ENCODE measurements at places on chromosomes 16 and 17.

- peak; percentile 31 for DNase-seq
These were observed 108.9 kb downstream of the MAP2K6 start for GRCh38 chr17:69523244-69523861.

DNA sequence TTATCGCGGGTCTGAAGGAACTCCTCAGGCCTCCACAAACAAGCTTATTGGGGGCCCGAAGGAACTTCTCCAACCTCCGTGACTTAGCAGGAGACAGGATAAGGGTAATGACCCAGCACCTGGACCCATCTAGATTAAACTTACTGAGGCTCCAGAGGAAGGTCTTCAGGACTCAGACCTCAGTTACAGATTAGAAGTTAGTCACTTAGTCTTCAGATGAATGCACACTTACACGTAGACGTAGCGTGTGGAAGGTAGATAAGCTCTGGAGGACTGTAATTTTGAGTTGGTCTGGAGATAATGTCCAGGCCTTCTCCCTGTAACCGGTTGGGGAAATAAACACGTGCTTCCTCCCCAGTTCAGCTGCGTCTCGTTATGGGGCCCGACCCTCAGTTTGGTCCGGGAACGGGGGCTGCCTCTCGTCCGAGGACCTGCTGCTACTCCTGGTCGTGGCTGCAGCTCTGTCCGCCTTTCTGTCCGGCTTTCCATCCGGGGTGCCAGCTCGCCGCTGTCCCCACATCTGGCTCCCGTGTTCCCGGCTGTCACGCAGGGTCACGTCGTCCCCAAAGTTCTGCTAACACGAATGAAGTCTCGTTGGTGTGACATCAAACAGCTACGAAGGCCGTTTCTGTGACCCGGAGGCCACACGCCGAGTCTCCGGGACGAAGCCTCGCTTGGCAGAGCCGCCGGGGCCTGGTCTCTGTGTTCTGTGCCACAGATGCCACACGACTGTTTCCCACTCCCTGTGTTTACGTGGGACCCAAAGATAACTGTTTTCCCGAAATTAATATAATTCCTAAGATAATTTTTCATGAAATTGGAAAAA, 11.8 kb upstream of the SECTM1 start:
- DNase-seq: no peak

DNA sequence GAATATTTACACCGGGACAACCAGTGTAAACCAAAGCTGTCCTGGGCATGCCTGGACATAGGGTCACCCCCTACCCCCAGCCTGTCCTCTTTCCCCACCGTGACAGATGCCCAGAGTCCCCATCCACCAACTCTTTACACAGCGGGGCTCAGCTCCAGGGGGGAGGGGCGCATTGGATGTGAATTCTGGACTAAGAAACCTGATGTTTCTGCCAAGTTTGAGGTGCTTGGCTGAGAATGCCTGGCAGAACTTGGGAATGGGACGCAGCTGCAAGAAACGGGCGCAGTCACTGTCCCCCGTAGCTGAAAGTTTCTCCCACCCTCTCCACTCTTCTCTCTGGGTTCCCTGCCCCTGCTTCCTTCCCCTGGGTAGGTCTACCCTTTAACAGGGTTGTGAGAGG, 68.0 kb upstream of the CDC42EP4 start:
- DNase-seq: no peak

GRCh38 chr17:29116804-29117753, 63.1 kb downstream of the MYO18A start:
- peak; percentile 57 for DNase-seq

DNA sequence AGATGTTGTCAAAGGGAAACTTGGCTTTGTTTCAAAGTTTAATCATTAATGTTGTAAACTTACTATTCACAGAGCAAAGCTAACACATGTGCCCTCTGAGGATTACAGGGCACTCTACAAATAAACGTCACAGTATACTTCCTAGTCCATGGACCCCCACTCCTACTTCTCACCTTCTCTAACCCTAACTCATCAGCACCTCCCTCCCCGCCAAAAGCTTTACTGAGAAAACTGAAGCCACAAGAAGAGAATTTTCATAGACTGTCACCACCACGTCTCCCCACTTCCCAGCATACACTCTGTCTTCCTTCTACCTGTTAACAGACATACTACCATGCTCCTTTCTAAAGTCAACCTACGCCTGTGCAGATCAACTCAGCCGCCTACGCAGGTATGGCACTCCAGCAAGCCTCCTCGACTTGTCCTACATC, 29.0 kb downstream of the HELZ start:
- DNase-seq: no peak

GRCh38 chr16:30816769-30817168, 29.8 kb upstream of the ZNF629 start:
- no peak for DNase-seq

DNA sequence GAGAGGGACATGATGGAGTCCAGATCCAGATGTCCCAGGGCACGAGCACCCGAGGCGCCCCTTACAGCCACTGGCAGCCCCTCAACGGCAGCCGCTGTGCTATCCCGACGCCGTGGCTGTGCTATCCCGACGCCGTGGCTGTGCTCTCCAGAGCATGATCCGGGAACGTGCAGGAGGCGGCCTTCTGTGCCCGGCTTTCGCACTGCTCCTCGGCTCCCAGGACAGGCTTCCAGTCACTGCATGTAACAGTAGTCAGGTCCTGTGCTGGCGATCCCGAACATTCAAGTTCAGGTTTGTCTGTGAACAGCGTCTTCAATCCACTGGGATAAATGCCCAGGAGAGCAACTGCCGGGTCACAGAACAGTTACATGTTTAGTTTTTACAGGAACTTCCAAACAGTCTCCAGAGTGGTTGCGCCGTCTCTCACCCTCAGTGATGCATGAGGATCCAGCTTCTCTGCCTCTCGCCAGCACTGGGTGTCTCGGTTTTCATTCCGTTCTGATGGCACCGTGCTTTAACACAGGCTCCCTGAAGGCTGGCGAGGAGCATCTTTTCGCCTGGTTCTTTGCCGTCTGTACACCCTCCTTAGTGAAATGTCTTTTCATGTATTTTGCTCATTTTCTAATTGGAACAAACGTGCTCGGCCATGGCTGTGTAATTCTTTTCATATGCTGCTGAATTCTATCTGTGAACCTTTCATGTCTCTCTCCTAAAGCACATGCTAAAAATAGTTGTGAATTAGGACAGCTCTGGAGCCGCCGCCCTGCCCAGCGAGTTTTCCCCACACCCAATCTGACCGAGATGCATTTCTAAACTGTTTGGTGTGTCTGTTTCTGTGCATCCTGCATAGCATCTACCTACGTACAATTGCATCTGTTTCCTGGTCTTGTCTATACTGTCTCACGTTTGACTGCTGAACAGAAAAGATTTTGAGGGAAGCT, 72.6 kb upstream of the METRNL start:
- no peak for DNase-seq

GRCh38 chr17:6489016-6489550, 44.8 kb downstream of the PIMREG start:
- no peak for DNase-seq

GRCh38 chr17:60163108-60163784, 13.5 kb downstream of the CA4 start:
- no peak for DNase-seq

DNA sequence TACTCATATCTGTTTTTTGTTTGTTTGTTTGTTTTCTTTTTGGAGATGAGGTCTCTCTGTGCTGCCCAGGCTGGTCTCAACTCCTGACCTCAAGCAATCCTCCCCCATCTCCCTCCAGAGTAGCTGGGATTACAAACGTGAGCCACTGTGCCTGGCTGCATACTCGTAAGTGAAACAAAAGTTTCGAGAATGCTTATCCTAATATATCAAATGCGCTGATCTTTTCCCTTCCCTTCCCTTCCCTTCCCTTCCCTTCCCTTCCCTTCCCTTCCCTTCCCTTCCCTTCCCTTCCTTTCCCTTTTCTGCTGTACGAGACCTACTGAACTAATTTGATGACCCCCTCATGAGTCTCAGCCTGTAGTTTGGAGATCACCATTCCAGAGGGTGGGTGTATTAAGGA, 122.1 kb downstream of the RGS9 start:
- no peak for DNase-seq

DNA sequence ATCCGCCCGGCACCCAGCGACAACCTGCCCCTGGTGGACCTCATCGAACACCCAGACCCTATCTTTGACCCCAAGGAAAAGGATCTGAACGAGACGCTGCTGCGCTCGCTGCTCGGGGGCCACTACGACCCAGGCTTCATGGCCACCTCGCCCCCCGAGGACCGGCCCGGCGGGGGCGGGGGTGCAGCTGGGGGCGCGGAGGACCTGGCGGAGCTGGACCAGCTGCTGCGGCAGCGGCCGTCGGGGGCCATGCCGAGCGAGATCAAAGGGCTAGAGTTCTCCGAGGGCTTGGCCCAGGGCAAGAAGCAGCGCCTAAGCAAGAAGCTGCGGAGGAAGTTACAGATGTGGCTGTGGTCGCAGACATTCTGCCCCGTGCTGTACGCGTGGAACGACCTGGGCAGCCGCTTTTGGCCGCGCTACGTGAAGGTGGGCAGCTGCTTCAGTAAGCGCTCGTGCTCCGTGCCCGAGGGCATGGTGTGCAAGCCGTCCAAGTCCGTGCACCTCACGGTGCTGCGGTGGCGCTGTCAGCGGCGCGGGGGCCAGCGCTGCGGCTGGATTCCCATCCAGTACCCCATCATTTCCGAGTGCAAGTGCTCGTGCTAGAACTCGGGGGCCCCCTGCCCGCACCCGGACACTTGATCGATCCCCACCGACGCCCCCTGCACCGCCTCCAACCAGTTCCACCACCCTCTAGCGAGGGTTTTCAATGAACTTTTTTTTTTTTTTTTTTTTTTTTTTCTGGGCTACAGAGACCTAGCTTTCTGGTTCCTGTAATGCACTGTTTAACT, 1.0 kb downstream of the NOG start:
- DNase-seq: no peak

DNA sequence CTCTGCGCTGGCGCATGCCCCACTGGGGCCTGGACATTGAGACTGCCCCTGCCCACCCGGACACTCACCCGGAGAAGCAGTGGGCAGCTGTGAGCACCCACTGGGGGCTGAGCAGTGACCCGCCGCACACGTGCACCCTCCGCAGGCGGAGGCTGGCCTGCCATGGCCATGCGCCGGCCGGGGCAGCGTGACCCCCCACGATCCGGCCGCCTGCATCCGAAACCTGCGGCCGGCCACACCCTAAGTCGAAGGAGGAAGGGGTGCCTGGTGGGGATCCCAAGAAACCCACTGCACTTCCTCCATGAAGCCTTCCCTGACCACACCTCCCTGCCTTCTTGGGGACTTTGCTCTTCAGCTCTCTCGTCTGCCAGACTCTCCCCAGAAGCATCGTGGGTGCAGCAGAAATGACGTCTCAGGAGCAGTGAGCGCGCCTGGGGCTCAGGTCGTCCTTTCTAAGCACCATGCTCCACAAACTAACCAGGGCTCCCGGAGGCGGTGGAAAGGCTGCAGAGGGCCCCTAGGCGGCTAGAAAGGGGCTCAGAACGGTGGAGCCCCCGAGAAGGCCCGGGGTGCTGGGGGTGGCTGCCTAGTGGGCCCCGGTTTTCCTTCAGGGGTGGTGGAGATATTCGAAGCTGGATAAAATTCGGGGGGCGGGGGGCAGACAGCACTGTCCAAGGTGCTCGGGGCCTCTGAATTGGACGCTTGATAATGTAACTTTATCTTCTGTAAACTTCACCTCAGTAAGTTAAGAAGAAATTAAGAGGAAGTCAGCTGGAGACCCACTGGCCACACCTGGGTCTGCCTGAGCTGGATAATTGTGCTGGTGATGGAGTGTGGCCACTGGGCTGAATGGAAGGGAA, 1.5 kb downstream of the TPSG1 start:
- no peak for DNase-seq

- no peak for DNase-seq
These were observed 29.0 kb downstream of the XPO6 start for GRCh38 chr16:28182801-28183200.

- no peak for DNase-seq
These were observed 31.1 kb downstream of the RAI1 start for GRCh38 chr17:17712268-17712924.

DNA sequence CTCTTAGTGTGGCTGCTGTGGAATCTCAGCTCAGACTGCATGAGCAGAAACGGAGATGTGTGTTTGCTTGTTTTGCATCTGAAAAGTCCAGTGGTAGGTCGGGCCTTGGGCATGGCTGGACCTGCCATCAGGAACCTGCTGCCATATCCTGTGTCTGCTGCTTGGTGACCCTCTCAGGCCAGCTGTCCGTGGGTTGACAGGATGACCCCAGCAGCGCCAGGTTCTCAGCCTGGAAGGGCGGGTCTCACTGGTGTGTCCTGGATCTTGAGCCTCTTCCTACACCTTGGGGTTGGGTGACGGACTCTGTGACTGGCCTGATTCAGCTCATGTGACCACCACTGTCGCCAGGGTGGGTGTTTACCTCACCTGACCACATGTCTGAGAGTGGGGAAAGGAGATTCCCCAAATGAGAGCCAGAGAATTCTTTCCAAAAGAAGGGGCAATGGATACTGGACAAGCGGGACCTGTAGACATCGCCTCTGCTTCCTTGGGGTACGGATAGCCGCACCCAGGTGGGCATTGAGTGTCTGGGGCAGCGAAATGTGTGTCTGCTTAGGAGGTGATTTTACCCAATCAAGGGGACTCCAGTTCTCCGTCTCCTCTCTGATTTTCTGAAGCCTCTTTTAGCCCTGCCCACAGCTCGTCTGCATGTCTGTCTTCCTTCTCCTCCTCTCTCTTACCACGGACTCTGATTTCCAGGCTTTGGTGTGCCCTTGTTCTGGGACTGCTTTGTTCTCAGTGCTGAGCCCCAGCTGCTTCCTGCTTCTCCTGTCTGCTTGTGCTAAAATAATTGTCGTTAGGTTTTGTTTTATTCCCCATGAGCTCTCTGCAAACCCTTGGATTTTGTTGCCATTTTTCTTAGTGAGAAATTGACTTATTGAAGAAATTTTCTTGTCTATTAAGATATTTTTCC, 399.7 kb downstream of the CPPED1 start:
- DNase-seq: no peak

DNA sequence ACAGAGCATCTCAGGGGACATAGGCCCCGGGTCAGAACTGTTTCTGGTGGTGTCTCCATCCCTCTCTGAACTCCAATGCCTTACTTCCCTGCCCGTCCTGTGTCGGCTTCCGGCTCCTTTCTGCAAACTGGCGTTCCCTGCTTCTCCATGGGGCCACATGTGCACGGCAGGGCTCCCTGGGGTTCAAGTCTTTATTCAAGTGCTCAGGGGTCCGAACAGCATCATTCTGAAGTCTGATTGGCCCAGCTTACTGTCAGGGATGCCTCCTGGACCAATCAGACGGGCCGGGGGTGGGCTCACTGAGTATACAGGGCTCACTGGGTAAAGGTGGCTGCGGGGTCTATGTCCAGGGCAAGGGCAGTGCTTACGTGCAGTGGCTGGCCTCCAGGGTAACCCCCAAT, 17.1 kb downstream of the C16orf82 start:
- DNase-seq: no peak

DNA sequence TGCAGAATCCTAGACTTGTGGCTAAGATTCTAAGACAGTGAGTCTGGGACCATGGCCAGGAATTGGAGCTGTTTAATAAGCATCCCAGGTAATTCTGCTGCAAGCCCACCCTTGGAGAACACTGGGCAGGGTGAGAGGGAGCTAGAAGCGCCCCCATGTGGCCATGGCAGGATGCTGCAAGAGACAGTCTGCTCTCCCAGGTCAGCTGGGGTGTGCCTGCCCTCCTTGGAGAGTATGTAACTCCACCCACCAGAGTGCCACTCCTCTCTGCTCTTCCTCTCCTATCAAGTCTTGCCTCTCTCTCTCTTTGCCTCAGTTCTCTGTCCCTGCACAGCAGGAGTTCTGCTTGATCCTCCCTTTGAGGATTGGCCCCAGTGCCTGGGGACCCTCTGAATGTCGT, 14.9 kb downstream of the RCVRN start:
- DNase-seq: peak; percentile 69

- DNase-seq: no peak
These were observed 177.4 kb downstream of the FTO start for GRCh38 chr16:53881371-53881770.

- DNase-seq: no peak
These were observed 55.6 kb downstream of the TMC6 start for GRCh38 chr17:78072961-78073360.

Data from COLO829 (cell line).